ENCODE measurements at places on chromosomes 1 and 21.
A peak's percentile ranks its signal among the peaks of the same experiment; 100 is the strongest.

- DNase-seq = no peak
Observed at GRCh38 chr1:56675763-56676162, 30.6 kb downstream of the PRKAA2 start.

GRCh38 chr1:78554840-78555239 lies 64.1 kb downstream of the PTGFR start:
- DNase-seq = no peak

GRCh38 chr1:227869279-227869842 lies 53.9 kb downstream of the PRSS38 start:
- no peak for DNase-seq

GRCh38 chr1:11499601-11500331 lies 20.8 kb downstream of the DISP3 start:
- DNase-seq = no peak

GRCh38 chr1:71948561-71948960 lies 333.8 kb downstream of the NEGR1 start:
- no peak for DNase-seq

GRCh38 chr1:17400725-17401341 lies 28.8 kb downstream of the PADI6 start:
- DNase-seq = no peak

GRCh38 chr1:212532469-212533147 lies 76.0 kb upstream of the ATF3 start:
- DNase-seq = no peak

- peak; percentile 88 for DNase-seq
Observed at GRCh38 chr1:172322219-172323061, 98.0 kb upstream of the C1orf105 start.

GRCh38 chr1:98897479-98897878 lies 107.2 kb downstream of the PLPPR5 start:
- DNase-seq = no peak

DNA sequence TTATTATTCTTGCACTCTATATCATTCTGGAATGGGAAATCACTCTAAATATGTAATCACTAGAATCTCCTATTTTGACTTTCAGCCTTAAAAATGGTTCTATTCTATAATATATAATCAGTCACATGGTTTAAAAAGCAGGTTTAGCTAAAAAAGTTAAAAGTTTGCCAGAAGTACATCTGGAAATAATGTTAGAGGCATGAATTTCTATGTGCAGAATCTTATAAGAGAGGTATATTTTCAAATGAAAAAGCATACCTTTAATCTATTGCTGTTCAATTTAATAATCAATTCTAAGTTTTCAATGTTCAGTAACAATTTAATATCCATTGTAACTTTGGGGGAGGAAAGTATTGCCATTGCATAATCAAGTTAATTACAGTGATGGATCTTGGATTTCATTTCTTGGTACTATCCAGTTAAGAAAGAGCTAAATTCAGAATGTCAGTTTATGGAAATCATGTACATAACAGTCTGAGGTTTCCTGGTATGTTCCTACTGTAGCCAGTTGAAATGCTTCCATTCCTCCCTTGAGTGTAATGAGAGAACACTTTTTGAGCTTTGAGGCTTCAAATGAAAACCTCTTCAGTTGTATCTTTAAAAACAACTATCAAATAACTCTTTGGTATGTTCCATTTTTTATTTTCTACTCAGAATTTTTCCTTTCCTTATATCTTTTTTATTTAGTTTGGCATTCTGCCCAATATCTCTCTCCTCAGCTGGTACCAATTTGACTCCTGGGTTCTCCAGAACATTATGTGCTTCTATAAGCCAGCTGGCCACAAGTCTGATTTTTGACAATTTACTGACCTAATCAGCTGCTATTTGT lies 175.7 kb upstream of the COL11A1 start:
- peak; percentile 75 for DNase-seq

DNA sequence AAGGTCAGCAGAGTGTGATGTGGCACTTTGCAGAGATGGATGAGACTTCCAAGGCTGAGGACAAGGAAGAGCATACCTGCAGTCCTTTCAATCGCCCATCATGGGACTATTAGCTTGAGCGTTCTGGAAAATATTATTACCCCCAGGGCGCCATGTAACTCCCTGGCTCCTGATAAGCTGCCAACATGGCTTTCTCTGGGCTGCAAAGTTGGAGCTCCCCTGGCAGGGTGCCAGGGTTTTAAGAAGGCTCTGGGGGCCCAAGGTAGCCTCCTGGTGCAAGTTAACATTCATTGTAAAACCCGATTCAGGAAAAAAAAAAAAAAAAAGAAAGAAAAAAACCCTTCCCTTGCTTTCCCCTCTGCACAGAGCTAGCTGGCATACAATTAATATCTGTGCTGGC lies 196.7 kb downstream of the PBX1 start:
- no peak for DNase-seq

- no peak for DNase-seq
Observed at GRCh38 chr1:213136190-213136917, 85.3 kb downstream of the RPS6KC1 start.

- peak; percentile 50 for DNase-seq
Observed at GRCh38 chr1:219075121-219075879, 98.4 kb upstream of the LYPLAL1 start.

GRCh38 chr1:175250027-175250426 lies 57.5 kb upstream of the KIAA0040 start:
- no peak for DNase-seq

GRCh38 chr1:53593758-53594380 lies 134.7 kb downstream of the DMRTB1 start:
- no peak for DNase-seq

DNA sequence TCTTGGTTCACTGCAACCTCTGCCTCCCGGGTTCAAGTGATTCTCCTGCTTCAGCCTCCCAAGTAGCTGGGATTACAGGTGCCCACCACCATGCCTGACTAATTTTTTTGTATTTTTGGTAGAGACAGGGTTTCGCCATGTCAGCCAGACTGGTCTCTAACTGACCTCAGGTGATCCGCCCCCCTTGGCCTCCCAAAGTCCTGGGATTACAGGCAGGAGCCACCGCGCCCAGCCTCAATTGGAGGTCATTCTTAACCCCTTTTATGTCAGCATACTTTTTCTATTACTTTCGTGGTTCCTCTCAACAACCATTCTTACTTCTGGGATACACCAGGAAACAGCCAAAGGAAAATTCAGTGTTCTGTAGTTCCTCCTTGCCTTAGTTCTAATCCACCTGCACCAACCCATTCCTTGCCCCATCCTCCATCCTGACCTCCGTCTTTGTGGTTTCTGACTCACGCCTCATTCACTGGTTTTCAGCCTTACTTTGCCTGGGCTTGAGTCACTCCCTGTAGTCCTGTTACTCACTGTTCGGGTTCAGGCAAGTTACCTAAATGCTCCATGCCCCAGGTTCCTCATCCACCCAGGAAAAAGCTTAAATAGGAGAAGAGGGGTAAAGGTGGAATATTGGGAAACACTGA lies 12.9 kb upstream of the BCL10 start:
- peak; percentile 97 for DNase-seq

- DNase-seq = no peak
Observed at GRCh38 chr1:155522069-155522468, 40.5 kb downstream of the ASH1L start.

DNA sequence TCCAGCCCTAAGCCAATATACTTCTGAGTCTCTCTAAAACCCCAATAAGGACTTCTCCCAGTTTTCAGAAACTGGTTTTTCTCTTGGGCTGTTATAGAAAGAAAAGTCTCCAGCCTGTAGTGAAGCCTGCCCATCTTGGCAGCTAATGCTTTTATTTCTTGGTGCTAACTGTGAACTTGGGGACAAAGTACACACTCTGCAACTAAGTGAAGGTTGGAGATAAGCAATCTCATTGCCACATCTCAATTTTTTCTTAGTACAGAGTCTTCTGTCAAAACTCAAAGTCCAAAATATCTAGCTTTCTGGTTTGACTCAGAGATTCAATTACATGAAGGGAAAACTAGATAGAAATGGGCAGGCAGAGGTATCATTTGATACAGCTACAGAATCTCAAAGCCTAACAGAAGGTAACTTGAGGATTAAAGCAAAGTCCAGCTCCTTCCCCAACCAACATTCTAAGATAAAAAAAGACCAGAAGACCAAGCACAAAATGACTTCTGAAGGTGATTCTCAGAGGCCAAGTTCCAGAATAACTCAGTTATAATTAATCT lies 14.0 kb downstream of the AK2 start:
- no peak for DNase-seq

DNA sequence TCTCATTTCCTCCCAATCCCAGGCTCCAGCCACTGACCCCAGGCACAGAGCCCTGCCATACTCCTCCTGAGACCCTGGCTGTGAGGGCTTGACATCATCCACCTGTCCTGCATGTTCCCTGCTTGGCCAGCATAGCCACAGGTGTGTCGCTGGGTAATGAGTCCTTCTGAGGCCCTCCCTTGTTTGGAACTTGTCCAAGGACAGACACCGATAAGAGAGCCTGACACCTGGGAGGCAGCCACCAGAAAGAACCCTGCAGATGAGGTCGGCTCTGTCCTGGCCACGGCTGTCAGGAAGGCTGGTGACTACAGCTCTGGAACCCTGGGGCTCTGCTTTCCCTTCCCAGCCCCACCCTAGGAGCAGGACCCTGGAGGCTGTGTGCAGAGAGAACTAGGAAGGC lies 34.6 kb downstream of the TMEM63A start:
- no peak for DNase-seq

- DNase-seq = peak; percentile 45
Observed at GRCh38 chr1:88890791-88891317, 513 bp downstream of the GTF2B start.

GRCh38 chr1:43977376-43978263 lies 1.4 kb upstream of the B4GALT2 start:
- DNase-seq = no peak

DNA sequence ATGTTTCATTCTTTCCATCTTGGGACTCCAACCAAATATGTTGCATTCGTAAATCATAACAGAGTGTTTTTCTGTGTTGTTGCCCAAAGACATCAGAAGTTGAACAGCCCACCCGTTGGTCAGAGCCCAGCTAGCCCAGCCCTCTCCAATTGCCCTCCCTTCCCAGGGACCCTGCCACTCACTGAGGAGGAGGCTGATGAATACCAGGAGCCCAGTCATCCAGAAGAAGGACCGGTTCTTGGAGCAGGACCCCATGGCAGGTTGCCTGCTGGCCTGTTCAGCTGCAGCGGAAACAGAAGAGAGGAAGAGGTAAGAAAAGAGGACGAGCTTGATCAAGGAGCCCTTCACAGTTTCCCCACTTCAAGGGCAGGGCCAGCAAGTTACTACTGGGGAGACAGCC lies 172.2 kb upstream of the ETV3 start:
- DNase-seq = no peak

DNA sequence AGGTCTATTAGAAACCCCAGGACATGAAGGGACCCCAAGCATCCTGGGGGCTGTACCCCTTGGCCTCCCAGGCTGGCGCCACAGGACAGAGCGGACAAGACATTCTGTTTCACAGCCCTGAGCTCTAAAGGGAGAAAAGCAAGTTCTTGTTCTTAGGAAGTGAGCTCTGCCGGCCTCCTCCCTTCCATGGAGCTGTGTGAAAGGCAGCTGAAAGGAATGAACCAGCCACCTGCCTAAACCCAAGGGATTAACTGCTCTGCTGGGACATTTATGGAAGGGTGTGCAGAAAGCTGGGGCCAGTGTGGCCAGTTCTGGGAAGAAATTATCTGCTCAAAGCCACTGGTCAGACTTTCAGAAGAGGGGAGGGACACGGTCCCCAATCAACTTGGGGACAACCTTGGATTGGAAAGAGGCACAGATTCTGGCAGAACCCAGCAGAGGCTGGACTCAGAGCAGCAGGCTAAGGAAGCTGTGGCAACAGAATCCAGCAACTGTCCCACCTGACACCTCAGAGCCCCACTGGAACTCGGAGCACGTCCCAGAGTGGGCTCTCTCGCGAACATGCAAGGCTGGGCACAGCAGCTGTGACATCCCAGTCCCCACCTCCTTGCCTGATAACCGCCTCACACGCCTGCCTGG lies 2.1 kb downstream of the KLHL21 start:
- peak; percentile 52 for DNase-seq

DNA sequence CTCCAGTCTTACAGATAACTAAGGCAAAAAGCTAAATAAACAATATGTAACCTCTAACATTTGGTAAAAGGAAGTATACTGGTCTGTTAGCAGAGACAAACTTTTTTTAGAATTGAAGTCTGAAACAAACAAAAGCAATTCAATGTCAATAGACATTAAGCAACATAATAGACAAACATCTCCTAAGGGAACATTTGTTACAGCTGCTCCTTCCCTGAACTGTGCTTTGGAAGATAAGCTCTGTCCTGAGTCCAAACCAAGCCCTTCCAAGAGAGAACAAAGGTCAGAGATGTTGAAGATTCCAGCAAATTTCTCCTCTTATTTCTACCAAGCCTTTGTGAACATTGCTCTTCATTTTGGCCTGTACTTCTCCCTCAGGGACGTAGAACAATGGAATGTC lies 25.3 kb downstream of the FMO2 start:
- peak; percentile 22 for DNase-seq

DNA sequence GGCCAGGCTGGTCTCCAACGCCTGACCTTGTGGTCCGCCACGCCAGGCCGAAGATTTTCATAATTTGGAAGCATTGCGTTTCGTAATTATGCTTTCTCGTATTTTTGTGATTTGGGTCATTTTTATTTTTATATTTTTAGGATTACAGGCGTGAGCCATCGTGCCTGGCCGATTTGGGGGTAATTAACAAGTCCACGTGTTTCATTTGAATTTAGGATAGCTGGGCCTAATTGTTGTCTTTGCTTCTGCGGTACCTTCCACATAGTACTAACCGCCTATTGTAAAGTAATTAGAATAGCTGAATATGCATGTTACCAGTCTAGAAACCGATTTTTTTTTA lies 1.0 kb downstream of the RCC1 start:
- DNase-seq = no peak

DNA sequence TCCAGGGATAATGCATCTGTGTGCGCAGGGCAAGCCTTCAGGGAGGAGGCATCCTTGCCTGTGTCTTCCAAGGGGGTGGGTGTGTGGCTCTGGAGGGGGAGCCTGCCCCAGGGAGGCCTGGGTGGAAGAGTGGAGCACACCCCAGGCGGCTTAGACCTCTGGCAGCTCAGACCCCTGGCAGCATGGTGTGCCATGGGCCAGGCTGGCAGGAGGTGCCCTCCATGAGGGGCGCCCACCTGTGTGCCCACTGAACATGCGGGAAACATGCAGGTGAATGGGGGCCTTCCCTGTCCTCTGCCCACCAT lies 1.1 kb upstream of the PANK4 start:
- DNase-seq = no peak

- DNase-seq = no peak
Observed at GRCh38 chr21:43370888-43371570, 55.9 kb downstream of the SIK1 start.

DNA sequence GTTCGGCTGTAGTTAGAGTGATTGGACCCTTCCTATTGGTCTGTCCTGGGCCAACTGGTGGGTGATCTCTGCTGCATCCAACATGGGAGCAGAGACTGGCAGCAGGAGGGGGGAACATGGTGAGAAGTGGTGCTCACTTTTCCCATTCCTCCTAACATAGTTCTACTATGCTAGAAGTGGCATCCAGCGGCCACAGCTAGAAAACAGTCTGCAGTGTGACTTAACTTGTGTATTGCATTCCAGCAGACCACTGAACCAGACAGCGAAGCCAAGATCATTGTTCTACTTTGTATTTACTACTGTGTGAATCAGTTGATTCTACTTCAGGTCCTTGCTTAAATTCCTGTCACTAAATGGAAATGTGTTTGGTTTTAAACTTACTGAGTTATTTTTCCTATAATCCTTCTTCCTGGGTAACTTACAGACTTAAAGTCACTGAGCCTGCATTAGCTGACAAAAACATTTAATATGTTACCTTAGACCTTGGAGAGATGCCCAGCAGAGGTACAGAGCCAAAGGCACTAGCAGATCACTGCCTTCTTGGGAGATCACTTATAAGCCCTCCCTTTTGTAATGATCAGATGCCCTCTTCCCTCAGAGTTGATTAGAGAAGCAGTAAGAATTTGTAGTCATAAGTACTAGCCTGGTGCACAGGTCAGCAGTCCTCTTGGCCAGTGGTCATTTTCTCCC lies 8.2 kb downstream of the FABP3 start:
- DNase-seq = peak; percentile 22

Measured in iris pigment epithelial cell (primary cell).